A673 (cell line): ENCODE measurements at places on chromosomes 1 and 21.
A peak's percentile ranks its signal among the peaks of the same experiment; 100 is the strongest.

DNA sequence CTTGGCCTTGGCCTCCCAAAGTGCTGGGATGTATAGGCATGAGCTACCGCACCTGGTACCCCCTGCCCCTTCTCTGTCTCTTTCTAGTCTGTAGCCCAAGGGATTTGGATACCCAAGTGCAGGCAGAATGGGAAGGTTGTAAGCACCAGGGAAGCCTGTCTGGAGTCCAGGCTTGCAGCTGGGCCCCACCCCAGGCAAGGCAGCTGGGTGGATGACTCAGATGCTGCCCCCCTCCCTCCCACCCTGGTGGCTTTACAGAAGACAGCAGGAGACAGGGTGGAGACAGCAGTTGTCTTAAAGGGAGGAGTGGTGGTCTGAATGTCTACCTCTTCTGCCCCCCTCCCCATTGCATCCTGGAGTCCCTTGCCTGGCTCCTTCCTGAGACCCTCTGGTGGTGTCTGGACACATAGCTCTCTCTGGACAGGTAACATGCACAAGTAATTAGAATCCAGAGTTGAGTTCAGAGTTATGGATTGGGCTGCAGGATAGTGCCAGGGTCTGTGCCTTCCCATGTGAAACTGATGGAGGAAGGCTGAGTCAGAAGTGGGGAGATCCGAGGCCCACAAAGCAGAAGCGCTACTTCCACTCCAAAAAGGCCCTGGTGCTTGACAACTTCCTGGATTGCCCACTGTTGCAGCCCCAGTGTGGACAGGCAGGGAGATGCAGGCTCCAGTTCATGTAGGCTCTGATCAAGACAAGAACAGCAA is 5.1 kb downstream of the LMNA start:
- DNase-seq = peak; percentile 64

GRCh38 chr1:209229494-209230061 is 353.9 kb upstream of the CAMK1G start:
- no peak for DNase-seq

DNA sequence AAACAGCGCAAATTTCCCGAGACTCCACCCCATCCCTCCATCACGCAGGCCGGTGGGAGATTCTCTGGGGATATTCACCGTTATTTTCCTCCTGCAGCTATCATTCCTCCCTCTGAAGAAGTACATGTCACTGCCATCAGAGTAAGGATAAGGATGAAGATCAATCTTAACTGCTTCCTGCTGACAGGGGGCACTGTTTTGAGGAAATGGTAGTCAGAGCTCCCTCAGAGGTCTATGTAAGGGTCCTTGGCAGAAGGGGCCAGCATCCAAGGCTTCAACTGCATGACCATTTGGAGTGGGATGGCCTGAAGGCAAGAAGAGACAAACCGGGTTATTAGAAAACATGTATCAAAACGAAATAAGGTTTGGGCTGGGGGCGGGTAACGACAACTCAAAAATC is 111.5 kb downstream of the KCNK1 start:
- DNase-seq = no peak

DNA sequence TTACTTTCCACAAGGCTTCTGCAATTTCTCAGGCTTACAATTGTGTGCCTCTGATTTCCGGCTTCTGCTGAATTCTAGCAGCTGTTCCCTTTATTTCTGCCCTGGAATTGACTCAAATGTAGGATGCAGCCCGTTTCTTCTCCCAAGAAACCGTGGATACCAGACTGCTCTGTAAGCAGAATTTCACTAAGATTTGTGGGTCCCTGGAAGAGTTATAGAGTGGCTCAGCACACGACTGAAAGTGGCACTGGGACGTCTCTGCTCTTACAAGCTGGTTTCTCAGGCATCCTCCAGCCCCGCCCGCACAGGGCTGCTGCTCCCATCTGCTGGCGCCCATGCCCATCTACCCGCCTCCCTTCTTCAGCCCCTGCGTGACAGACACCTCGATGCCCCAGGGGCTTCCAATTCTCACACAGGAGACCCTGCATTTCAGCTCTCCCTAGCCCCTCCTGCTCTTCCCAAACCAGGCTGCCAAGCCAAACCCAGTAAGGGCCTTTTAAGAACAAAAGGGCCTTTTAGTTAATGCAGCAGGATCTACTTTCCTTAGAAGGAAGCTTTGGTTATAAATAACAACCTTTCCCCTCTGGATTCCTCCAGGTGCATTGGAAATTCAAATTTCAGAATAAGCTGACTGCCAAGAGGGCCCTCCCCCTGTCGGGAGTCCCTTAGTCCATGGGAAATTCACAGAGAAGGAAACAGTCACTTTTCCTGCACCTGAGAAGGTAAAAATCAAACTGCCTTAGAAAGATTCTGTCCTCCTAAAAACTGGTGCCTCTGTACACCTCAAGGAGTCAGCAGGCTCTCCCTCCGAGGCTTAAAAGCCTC is 45.4 kb upstream of the TENT5B start:
- no peak for DNase-seq

GRCh38 chr1:15229707-15230131 is 17.3 kb upstream of the FHAD1 start:
- DNase-seq = no peak

- DNase-seq = no peak
Observed at GRCh38 chr1:18614069-18614735, 16.4 kb upstream of the PAX7 start.

GRCh38 chr1:151061704-151062103 is 1.5 kb downstream of the MLLT11 start:
- DNase-seq = no peak

- no peak for DNase-seq
Observed at GRCh38 chr1:89637496-89637895, 4.6 kb downstream of the LRRC8C start.

- no peak for DNase-seq
Observed at GRCh38 chr1:192265516-192266173, 51.1 kb upstream of the RGS21 start.

DNA sequence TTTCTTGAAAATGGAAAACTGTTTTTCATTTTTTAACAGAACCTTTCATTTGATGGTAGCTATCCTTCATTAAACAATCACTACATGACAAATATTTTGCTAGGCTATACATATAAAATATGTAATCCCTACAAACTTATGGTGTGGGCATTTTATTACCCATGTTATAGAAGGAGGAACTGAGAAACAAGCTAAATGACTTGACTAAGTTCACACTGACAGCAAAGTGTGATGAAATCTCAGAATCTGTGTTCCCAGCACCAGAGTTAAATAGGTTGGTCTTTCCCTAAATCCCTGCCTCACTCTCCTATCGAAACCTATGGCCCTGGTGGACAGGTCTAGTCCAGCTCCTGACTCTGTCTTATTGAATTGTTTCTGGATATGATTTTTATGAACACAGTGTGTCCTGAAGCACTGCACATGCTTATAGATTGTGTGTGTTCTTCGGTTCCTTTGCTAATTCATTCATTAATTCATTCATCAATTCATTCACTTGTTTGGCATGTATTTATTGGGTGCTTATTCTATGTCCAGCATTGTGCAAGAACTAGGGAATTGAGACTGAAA is 301.0 kb downstream of the GRIK1 start:
- no peak for DNase-seq

DNA sequence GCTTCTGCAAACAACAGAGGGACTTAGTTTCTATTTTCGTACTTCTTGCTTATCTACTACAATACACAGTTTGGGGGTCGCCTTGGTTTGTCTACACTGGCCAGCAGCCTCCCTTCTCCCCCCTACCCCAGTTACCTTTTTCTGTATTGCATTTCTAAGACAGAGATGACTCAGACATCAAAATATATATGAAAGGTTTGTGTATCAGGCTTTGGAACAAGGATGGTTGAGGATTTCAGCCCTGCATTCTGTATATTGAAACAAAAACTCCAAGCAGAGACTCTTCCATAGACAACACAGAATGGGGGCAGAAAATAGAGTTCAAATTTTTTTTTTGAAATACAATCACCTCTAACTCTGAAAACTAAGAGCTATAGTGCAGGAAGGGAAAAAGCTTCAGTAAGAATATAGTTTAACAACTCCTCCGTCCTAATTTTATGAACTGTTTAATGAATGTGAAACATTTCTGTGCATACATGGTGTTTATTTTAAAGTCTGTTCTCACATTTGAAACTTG is 1.9 kb downstream of the SAMD13 start:
- no peak for DNase-seq

DNA sequence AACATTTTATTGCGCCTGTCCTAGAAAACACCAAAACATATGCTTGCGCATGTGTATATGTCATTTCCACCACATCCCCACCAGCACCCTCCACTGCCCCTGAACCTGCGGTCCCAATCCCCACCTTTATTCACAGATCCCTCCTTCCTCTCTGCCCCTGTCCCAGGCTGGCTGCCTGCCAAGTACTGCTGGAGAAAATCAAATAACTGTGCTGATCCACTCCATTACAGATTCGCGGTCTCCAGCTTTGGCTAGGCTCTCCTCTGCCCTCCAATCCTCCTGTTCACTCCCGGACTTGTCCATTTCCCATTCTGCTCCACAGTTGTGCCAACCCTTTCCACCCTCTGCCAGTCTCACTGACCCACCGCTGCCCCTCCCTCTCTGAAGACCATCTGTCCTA is 59.3 kb upstream of the GJB5 start:
- DNase-seq = no peak

DNA sequence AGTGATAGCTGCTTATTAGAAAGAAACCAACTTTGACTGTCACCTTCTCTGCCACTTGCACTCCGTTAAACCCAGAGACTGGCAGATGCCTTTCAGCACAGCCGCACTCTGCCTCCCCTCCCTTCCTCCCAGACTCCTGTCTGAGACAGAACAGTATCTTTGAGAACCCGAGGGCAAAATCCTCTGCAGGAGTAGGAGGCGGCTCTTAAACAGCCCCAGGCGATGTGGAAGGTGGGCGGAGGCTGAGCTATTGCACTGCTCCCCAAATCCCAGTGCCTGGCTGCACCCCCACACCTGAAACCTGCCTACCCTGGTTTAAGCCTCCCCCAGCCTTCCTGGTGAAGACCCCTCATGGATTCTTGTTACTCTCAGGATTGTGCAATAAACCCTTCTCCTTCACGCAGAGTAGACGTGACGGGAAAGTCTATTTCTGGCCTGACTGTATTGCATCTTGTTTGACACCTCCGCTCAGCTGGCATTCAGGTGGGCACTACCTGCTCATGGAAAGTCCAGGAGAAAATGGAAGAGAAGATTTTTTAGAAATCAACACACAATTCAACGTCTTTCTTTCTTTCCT is 34.4 kb upstream of the IGSF21 start:
- DNase-seq = no peak

DNA sequence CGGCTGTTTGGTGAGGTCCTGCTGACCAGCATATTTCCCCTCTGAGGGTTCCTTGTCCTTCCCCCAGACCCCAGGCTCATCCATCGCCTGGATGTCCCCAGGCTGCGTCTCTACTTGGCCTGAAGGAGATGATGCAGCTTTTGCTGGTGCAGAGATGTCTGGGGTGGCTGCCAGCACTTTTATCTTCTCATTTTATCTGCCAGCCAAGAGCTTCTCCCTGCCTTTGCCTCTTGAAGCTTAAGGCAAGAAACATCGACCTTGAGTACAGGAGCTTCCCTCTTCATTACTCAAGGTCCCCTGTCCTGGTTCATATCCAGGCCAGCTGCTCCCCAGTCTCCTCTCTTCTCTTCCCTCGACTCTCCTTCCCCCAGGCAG is 9.2 kb upstream of the H6PD start:
- DNase-seq = no peak

GRCh38 chr1:21568006-21568746 is 59.0 kb downstream of the ALPL start:
- no peak for DNase-seq

- no peak for DNase-seq
Observed at GRCh38 chr21:26227130-26227529, 56.6 kb upstream of the APP start.

GRCh38 chr1:216528816-216529215 is 105.6 kb upstream of the USH2A start:
- no peak for DNase-seq

DNA sequence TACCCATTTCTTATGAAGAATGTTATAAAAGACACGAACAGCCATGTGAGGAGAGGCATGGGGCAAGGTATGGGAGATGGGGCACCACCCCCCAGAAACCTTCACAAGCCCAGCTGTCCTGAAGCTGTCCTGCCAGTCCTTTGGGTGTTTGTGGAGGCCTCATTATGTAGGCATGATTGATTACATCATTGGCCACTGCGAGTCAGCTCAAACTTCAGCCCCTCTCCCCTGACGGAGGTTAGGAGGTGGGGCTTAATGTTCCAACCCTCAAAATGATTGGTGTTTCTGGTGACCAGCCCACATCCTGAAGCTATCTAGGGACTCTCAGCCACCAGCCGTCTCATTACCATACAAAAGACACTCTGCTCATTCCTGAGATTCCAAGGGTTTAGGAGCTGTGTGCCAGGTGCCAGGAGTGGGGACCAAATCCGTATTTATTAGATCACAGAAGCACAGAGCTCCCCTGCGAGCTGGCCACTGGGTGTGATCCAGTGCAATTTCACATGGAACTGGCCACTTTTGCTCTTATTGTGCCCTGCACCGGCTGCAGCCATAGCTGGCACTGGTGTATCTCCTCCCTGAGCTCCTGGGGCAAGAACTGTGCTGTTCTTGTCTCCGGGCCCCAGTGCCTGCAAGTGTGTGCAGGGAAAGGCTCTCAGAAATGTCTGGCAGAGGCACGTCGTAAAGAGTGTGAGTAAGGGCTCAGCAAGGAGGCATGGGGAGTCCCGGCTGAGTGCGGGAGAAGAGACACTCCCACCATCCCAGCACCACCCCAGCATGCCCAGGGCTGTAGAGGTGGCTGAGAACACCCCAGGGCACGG is 10.5 kb downstream of the KIAA1614 start:
- peak; percentile 72 for DNase-seq

DNA sequence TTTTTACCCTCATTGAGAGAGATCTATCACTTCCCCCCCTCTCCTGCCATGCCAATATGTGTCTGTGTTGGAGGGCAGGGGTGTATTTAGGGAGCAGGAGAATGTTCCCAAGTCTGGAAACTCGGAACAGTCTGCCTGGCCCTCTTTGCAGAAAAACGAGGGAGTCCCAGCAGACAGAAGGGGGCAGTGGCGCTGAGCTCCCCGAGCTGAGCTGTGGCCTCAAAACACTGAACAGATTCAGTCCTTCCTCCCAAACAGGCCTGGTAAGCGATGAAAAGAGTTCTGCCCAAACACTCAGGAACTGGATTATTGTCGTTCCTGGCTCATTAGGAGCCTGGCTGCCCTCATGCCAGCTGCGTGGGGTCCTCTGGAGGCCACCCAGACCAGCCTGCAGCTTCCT is 981 bp downstream of the CLDN14 start:
- DNase-seq = peak; percentile 67

GRCh38 chr21:29300807-29301138 is 2.1 kb downstream of the BACH1 start:
- no peak for DNase-seq

DNA sequence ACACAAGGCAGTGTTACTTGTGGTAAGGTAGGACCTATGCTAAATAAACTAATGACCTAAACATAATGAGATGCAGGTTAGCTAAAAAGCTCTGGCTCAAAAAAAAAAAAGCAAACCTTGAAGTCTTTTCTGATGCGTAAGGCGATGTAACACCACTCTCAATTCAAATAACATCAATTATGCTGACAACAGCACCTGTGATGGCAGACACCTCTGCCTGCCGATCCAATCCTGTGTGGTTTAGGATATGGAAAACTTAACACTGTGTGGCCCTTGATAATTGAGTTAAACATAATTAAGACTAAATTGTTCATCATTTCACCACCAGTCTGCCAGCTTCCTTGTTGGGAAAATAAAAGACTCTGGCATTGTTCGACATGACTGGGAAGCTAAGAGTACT is 9.1 kb downstream of the RPAP2 start:
- DNase-seq = no peak
